ENCODE measurements at places on chromosomes 4 and X.

DNA sequence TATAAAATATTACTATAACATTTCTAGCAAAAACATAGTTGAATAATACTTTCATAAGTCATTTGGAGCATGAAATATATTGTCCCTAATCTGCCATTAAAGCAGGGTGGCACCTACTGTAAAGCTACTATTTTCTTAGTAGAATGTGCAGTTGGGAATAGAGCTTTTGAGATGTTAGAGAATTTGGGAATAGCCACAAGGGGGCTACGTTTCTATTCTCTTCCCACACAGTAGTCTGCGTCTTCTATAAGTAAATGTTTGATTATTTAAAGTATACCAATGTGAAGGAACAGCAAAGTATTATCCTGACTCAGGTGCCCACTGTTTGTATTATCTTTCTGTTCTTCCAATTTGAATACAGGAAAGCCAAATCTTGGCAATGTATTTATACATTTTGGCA, 323.2 kb upstream of the GIMD1 start:
- no peak overlapping the region for H3K4me3 ChIP-seq
- H3K4me1 ChIP-seq = no peaks in the 10 kb centered on the region
- H3K36me3 ChIP-seq = no peaks in the 10 kb centered on the region
- DNase-seq = no peak

DNA sequence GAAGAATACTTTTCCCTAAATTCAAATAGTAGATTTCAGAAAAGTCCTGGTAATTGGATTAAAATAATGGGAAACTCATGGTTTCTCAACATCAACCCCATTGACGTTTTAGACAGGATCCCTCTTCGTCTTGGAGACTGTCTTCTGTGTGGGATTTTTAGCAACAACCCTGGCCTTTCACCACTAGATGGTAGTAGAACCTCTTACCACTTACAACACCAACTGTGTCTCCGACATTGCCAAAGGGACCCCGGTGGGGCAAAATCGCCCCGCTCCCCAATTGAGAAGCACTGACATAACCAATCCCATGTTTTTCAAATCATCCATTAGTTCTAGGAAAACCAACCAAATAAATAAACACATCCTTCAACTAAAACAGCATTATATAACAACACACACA, 16.9 kb upstream of the ANOS1 start:
- H3K27me3 ChIP-seq = no peaks in the 10 kb centered on the region
- H3K36me3 ChIP-seq = no peaks in the 10 kb centered on the region
- no peak overlapping the region for H3K4me3 ChIP-seq
- no peaks in the 10 kb centered on the region for H3K4me1 ChIP-seq
- H3K27ac ChIP-seq = no peak overlapping the region
- DNase-seq = no peak

GRCh38 chr4:8637456-8637984, 45.0 kb downstream of the CPZ start:
- no peaks in the 10 kb centered on the region for H3K27me3 ChIP-seq
- peak; percentile 49 for DNase-seq
- no peak overlapping the region for H3K27ac ChIP-seq
- no peak overlapping the region for H3K4me3 ChIP-seq
- H3K36me3 ChIP-seq = no peaks in the 10 kb centered on the region

DNA sequence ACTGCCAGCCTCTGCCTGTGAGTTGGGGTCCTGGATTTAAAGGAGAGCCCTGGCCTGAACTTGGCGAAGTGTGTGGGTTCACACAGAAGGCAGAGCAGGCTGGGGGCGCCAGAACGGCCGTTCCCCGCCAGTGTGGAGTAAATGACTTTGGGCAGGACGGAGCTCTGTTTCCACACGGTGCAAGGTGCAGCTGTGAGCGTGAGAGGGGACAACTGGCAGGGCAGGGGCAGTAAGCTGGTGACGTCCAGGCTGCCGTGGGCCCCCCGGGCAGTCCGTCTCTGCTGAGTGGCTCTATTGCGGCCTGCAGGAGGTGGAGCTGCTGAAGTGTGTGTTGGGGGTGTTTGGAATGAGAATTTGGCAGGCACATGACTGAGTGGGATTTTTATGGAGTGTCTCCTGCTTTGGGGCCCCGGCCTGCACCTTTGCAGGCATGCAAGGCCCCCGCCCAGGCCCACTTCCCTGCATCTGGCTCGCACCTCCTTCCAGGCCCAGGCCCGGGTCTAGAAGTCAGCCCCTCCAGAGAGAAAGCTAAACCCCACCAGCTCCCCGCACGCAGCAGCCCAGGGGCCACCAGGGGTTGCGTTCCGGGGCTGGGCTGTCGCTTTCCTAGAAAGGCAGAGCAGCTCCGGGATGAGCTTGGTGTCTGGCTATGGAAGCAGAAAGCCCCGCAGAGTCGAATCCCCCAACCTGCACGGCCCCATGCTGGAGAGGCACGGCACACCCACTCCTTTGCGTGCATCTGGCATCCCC, 62.2 kb upstream of the GRPEL1 start:
- H3K27me3 ChIP-seq = no peaks in the 10 kb centered on the region
- no peak overlapping the region for H3K27ac ChIP-seq
- peaks cover 8% of the 10 kb centered on the region for H3K4me1 ChIP-seq
- no peaks in the 10 kb centered on the region for H3K36me3 ChIP-seq
- H3K4me3 ChIP-seq = no peak overlapping the region

DNA sequence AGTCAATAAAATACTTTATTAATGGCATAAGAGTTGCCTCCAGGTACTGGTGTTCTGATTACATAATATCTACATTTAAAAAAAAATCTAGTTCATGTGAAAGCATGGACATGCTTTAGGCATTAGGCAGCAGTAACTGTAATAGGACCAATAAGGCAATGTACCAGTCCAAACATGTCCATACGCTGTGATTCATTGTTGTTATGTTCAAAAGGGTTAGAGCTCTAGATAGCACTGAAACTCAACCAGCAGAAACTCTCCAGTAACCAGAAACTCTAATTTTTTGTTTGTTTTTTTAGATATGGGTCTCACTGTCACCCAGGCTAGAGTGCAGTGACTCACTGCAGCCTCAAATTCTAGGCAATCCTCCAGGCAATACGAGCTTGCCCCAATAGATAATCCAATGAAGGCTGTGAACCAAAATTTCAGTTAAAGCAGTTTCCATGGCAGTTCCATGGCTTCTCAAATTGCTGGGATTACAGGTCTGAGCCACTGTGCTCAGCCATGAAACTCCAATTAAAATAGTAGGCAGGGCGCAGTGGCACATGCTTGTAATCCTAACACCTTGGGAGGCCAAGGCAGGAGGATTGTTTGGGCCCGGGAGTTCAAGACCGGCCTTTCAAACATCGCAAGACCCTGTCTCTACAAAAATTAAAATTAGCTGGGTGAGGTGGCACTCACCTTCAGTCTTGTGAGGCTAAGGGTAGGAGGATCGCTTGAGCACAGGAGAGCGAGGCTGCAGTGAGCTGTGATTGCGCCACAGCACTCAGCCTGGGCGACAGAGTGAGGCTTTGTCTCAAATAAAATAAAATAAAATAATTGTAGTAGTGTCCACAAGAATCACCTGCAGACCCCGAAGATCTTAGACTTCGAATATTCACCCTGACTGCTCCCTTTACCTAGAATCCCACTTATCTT, 36.3 kb downstream of the MGARP start:
- H3K27me3 ChIP-seq = no peaks in the 10 kb centered on the region
- no peak overlapping the region for H3K27ac ChIP-seq
- H3K4me1 ChIP-seq = peaks cover 8% of the 10 kb centered on the region
- no peak overlapping the region for H3K4me3 ChIP-seq

DNA sequence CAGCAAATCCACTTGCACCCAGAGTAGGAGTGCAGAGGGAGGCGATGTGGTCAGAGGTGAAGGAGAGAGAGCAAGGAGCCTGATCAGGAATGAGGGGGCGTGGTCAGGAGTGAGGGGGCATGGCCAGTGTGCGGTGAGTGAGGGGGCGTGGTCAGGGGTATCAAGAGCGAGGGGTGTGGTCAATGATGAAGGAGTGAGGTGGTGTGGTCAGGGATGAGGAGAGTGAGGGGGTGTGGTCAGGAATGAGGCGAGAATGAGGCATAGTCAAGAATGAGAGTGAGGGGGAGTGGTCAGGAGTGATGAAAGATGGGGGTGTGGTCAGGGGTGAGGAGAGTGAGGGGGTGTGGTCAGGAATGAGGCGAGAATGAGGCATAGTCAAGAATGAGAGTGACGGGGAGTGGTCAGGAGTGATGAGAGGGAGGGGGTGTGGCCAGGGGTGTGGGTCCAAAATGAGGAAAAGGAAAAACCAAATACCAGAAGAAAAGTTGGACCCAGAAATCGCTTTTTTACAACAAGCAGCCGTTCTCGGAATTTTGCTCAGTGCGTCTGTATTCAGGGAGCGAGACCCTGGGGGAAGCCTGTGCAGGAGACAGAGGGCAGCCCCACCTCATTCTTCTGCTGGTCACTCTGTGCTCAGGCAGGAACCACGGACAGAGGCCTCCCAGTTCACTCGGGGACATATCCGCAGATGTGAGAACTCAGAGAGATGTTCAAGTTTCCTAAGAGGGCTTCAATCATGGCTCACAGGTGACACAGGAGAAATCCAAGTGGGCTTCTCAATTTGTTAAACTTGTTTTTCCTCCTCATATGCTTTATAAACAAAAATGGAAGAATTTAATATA, 47.5 kb downstream of the MAGEA1 start:
- no peak overlapping the region for H3K4me3 ChIP-seq
- DNase-seq = no peak
- no peak overlapping the region for H3K27ac ChIP-seq
- no peaks in the 10 kb centered on the region for H3K4me1 ChIP-seq
- H3K27me3 ChIP-seq = no peaks in the 10 kb centered on the region

- no peaks in the 10 kb centered on the region for H3K36me3 ChIP-seq
- H3K27me3 ChIP-seq = no peaks in the 10 kb centered on the region
- peak; percentile 68 for DNase-seq
These were observed 1.7 kb downstream of the PHF8 start for GRCh38 chrX:54042609-54043021.

DNA sequence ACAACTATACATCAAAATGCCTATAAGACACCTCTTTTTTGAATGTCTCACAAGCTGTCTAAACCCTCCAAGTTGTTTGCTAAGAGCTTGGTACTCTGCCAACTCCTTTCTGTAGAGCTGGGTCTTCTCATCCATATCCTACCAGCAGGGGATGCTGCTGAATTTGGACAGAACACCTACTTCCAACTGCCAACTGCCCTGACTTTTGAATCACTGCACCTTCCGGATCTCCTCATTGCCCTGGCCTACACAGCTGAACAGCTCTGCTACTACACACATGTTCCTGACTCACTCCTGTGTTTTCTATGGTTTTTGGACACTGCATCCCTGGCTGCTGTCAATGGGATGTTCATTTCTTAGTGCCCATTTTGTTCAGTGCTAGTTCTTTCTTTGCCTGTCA, 18.7 kb downstream of the FAM184B start:
- no peaks in the 10 kb centered on the region for H3K27me3 ChIP-seq
- no peaks in the 10 kb centered on the region for H3K4me1 ChIP-seq
- no peak overlapping the region for H3K27ac ChIP-seq
- DNase-seq = no peak
- H3K36me3 ChIP-seq = no peaks in the 10 kb centered on the region

- no peak overlapping the region for H3K4me3 ChIP-seq
- H3K36me3 ChIP-seq = no peaks in the 10 kb centered on the region
- DNase-seq = no peak
- H3K4me1 ChIP-seq = no peaks in the 10 kb centered on the region
These were observed 9.6 kb upstream of the PGRMC1 start for GRCh38 chrX:119226446-119226845.

GRCh38 chr4:147831551-147832171, 99.8 kb downstream of the ARHGAP10 start:
- H3K4me3 ChIP-seq = no peak overlapping the region
- peak overlapping the region; percentile 91 for H3K27ac ChIP-seq
- no peaks in the 10 kb centered on the region for H3K36me3 ChIP-seq
- H3K27me3 ChIP-seq = no peaks in the 10 kb centered on the region

- DNase-seq = no peak
- no peaks in the 10 kb centered on the region for H3K27me3 ChIP-seq
- no peaks in the 10 kb centered on the region for H3K4me1 ChIP-seq
- no peak overlapping the region for H3K27ac ChIP-seq
These were observed 428.8 kb downstream of the IL15 start for GRCh38 chr4:142065086-142065647.

DNA sequence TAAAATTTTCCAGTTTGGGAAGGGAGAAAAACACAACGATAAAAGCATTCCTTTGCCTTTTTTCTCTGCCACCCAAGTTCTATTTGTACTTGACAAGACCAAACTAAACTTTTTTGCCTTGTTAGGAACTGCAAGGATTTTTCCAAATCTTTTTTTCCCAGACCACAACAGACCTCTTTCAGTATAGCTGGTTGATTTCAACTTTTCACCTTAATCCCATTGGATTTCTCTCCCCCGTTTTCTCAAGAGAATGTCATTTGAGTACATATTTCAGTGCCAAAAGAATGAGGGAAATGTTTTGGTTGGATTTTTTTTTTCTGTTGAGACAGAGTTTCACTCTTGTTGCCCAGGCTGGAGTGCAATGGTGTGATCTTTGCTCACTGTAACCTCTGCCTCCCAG, 18.5 kb upstream of the SGMS2 start:
- no peaks in the 10 kb centered on the region for H3K36me3 ChIP-seq
- no peaks in the 10 kb centered on the region for H3K4me1 ChIP-seq
- H3K4me3 ChIP-seq = no peak overlapping the region
- H3K27me3 ChIP-seq = no peaks in the 10 kb centered on the region

DNA sequence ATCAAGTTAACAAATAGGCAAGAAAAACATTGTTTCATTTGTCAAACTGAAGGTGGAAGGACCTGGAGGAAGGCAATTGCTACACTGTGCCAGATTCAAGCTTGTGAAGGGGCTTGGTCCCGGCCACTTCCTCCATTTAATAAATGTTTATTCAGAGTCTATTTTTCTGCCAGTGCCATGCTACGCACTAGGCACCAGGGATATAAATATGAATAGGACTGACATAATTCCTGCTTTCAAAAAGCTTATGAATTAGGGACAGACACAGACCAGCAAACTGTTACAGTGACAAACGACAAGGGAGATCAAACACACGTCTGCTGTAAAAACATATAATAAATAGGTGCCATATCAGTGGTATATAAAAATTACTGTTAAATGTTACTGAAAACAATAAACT, 571 bp downstream of the TLR6 start:
- H3K4me3 ChIP-seq = peak overlapping the region; percentile 30
- H3K36me3 ChIP-seq = no peaks in the 10 kb centered on the region
- DNase-seq = no peak
- H3K4me1 ChIP-seq = peaks cover 5% of the 10 kb centered on the region

DNA sequence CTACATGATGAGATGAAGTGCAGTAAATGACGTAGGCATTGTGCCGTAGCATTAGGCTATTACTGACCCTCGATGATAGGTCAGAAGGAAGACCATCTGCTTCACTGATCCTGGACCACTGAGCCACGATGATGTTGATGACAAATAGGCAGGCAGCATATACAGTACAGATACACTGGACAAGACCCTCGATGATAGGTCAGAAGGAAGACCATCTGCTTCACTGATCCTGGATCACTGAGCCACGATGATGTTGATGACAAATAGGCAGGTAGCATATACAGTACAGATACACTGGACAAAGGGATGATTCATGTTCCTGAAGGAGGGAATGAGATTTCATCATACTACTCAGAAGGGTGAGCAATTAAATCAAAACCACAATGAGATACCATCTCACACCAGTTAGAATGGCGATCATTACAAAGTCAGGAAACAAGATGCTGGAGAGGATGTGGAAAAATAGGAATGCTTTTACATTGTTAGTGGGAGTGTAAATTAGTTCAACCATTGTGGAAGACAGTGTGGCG, 50.9 kb downstream of the BEND4 start:
- no peaks in the 10 kb centered on the region for H3K36me3 ChIP-seq
- H3K27ac ChIP-seq = no peak overlapping the region
- H3K4me3 ChIP-seq = no peak overlapping the region
- no peaks in the 10 kb centered on the region for H3K4me1 ChIP-seq

- peaks cover 25% of the 10 kb centered on the region for H3K4me1 ChIP-seq
- no peaks in the 10 kb centered on the region for H3K36me3 ChIP-seq
- no peak overlapping the region for H3K4me3 ChIP-seq
- no peak for DNase-seq
These were observed 11.2 kb downstream of the MSX1 start for GRCh38 chr4:4870576-4871241.
